ENCODE measurements at places on chromosomes 2 and 18. TPM values are rescaled to one million over a fixed set of nuclear protein-coding genes. Genes with fewer than 3 reads are reported as not detected.

The SRD5A2 gene
- total RNA-seq, result not detected

The COBLL1 gene
- 170 TPM for total RNA-seq

The LONRF2 gene
- total RNA-seq, result 2.2 TPM

The MC5R gene
- not detected for total RNA-seq

The MYO3B gene
- total RNA-seq, result 0.89 TPM
